Type B pancreatic cell (in vitro differentiated cells): ENCODE measurements at places on chromosomes 5 and 9. TPM values are rescaled to one million over a fixed set of nuclear protein-coding genes. Genes with fewer than 3 reads are reported as not detected.

PRR16 gene
- 2.1 TPM in 2 replicates for total RNA-seq

CTNND2 gene
- 31.5 and 49.5 TPM in 2 replicates for total RNA-seq

PSMD5 gene
- total RNA-seq: 43.6 and 45.2 TPM in 2 replicates

GRCh38 chr5:138464388-138465260 lies 655 bp upstream of the EGR1 start:
- H3K27ac ChIP-seq: peak overlapping the region; percentile 93
- peak overlapping the region; percentile 91 for H3K4me3 ChIP-seq
- H3K4me1 ChIP-seq: peaks cover 33% of the 10 kb centered on the region
- peaks cover 25% of the 10 kb centered on the region for H3K36me3 ChIP-seq
- DNase-seq: peak; percentile 97

DNA sequence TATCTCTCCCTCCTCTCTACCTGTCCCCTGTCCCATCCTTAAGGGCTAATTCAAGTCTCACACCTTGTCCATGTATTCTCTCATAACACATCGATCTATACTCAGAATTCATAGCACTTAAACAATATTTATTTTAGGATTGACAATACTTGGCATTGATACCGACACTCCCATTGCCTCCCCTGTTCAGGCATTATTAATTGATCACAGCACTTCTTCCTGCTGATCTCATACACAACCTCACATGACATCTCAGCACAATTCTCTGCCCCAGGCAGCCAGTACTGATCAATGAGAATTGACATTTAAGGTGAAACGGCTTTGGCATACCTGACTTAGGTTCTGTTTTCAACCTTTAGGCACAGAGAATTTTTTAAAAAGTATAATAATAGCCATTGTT lies 582.4 kb upstream of the BRINP1 start:
- H3K27me3 ChIP-seq: peaks cover 9% of the 10 kb centered on the region
- H3K4me1 ChIP-seq: peaks cover 5% of the 10 kb centered on the region
- H3K27ac ChIP-seq: no peak overlapping the region
- H3K4me3 ChIP-seq: no peak overlapping the region
- no peak for DNase-seq

- H3K4me3 ChIP-seq: no peak overlapping the region
- no peak overlapping the region for H3K27ac ChIP-seq
- H3K27me3 ChIP-seq: no peaks in the 10 kb centered on the region
- no peak for DNase-seq
- H3K4me1 ChIP-seq: no peaks in the 10 kb centered on the region
- no peaks in the 10 kb centered on the region for H3K36me3 ChIP-seq
Measured at GRCh38 chr5:83946516-83946915, 225.9 kb upstream of the HAPLN1 start.

DNA sequence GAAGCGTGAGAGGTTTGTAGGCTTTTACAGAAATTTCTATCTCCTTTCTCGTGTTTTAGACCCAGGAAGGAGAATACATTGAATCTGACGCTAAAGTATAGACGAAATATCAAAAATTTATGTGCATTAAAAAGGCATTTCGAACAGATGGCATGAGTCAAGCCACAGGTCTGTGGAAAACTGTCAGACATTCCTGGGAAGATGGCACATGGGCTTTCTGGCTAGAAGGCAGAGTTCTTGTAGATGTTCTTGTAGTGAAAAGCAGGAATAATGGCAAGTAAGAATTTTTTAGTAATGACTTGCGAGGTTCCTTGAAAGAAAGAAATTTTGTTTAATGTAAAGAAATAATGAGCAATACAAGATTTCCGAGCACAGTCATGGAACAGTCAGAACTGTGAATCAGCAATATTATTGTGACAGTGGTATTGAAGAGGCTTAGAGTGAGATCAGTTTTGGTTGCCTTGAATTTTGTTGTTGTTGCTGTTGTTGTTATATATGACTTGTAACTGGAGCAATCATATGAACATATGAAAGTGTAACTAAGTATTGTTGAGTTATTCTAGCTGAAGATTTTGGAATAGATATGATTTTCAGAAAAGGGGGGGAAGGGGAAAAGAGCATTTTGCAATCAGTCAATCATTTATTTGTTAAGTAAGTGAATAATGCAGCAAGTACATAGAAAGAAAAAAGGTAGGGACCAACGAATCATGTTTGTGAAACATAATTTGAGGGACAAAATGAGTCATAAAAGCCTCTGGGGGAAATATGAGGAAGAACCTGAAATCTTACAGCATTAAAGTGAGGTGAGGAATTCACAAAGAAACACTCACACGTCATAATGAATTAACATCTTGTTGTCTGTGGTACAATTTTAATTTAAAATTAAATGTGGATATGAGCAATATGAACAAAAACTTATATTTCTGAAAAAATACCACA lies 339.0 kb upstream of the CTNND2 start:
- no peak overlapping the region for H3K4me3 ChIP-seq
- peak overlapping the region; percentile 19 for H3K27ac ChIP-seq

DNA sequence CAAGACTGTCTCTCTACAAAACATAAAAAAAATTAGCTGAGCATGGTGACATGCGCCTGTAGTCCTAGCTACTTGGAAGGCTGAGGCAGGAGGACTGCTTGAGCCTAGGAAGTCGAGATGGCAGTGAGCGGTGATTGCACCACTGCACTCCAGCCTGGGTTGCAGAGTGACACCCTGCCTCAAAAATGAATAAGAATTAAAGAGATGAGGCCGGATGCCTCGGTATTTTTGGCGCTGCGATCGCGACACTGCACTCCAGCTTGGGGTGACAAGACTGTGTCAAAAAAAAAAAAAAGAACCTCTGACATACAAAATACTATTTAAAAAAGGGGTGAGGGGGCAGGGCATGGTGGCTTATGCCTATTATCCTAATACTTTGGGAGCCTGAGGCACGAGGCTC lies 7.3 kb downstream of the GPBP1 start:
- H3K27ac ChIP-seq: no peak overlapping the region
- H3K4me1 ChIP-seq: peaks cover 39% of the 10 kb centered on the region
- DNase-seq: no peak
